ENCODE measurements at places on chromosomes 3 and 15.

- H3K4me1 ChIP-seq = peaks cover 4% of the 10 kb centered on the region
- H3K27me3 ChIP-seq = peaks cover 1% of the 10 kb centered on the region
- H3K36me3 ChIP-seq = no peaks in the 10 kb centered on the region
- DNase-seq = no peak
Measured at GRCh38 chr15:80211976-80212375, 40.0 kb downstream of the CTXND1 start.

DNA sequence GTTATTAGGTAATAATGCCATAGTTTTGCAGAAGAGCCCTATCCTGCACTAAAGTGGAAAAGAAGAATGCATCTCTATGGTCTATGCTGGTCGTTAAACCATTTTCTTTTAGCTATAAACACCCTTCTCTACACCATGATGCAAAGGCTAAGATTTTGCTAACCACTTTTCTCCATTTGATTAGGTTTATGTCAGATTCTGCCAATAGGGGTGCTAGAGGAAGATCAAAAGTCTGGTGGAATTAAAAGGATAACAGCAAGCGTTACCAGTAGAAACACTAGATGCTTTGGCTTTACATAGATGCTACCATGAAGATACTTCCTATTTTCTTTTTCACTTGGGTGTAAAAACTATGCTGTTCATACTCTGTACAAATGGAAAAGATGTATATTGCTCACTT, 669.8 kb upstream of the ARPP21 start:
- peaks cover 2% of the 10 kb centered on the region for H3K27me3 ChIP-seq
- H3K27ac ChIP-seq = no peak overlapping the region
- no peak for DNase-seq
- H3K36me3 ChIP-seq = no peaks in the 10 kb centered on the region
- no peak overlapping the region for H3K4me3 ChIP-seq

- DNase-seq = no peak
- no peak overlapping the region for H3K4me3 ChIP-seq
Measured at GRCh38 chr3:98807561-98807960, 44.4 kb downstream of the ST3GAL6 start.

DNA sequence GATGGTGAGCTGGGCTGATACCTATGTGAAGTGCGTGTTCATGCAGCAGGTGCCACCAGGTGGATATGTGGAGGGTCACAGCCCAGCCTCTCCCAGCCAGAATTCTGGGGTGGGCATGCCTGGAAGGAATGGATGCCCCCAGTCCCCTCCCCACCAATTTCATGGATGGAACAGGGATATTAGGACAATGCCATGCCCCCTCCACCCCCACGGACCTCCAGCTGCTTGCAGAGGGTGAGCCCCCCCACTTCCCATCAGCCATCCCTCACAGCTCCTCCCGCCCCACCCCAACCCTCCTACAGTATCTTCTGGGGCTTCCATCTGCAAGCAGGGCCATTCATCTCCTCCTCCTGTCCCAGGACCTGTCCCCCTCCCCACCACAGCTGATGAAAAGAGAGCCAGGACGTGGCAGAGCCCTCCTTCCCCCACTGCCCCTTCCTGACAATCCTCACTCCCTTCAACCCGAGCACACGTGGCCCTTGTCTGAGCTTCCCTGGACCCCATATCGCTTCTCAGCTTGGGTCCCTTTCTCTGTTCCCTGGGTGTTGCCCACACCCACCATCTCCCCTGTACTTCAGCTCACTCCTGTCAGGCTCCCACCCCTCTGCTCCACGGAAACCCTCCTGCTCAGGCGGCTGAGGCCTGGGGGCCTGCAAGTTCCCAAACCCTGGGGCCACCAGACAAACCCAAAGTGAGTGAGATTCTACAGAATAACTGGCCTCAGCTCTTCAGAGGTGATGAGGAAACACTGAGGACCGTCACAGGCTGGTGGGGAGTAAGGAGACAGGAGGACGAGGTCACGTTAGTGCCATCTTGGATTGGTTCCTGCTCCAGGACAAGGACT, 2.8 kb upstream of the SEMA3G start:
- H3K36me3 ChIP-seq = no peaks in the 10 kb centered on the region
- H3K27ac ChIP-seq = peak overlapping the region; percentile 21
- no peak for DNase-seq
- H3K4me1 ChIP-seq = peaks cover 18% of the 10 kb centered on the region
- no peaks in the 10 kb centered on the region for H3K27me3 ChIP-seq

DNA sequence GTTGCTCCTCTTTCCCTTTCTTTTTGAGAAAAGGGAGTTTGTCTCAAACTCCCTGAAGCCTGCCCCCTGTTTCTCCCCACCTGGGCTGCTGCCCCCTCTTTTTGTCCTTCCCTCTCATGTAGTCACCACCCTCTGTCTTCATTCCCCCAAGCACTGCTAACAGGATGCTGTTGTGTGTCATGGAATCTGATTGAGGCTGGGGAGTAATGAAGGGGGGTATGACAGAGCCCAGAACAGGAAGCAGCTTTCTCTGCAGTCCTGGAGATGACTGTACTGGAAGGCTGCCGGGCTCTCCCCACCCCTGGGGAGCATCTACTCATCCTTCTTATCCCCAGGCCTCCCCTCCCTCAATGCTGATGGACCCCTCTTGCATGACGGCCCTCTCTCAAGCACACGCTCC, 181.6 kb downstream of the ABHD5 start:
- H3K27ac ChIP-seq = peak overlapping the region; percentile 28
- DNase-seq = no peak
- no peaks in the 10 kb centered on the region for H3K27me3 ChIP-seq
- H3K4me1 ChIP-seq = peaks cover 25% of the 10 kb centered on the region
- H3K4me3 ChIP-seq = no peak overlapping the region
- H3K36me3 ChIP-seq = no peaks in the 10 kb centered on the region

- peaks cover 7% of the 10 kb centered on the region for H3K36me3 ChIP-seq
- no peak overlapping the region for H3K4me3 ChIP-seq
- DNase-seq = no peak
- H3K27ac ChIP-seq = no peak overlapping the region
Measured at GRCh38 chr15:50531163-50531562, 15.3 kb downstream of the USP50 start.

DNA sequence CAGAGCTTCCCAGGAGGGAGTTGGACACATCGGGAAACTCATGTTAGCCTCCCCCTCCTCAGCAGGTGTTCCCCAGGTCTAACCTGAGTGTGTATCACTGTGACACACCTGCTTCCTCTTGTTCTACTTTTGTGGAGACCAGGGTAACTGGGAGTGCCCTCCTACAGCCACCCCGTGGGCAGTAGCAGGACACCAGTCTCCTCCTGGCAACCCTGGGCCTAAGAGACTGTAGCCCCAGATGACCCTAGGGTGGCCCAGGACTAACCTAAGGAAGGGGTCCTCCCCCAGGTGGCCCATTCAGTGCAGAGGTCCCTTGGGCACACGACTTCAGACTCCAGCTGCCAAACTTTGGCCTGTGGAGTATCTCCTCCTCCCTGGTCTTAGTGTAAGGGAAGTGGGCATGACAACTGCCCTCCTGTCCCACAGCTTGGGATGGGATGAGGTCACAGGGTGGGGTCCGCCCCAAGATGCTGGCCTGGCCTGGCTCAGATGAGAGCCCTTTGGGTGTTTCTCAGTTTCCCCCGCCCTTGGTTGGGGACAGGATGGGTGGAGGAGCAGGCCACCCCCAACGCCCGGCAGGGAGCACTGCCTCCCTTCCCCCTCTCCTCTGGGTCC, 4.8 kb downstream of the CSK start:
- no peak for DNase-seq
- no peaks in the 10 kb centered on the region for H3K36me3 ChIP-seq
- no peak overlapping the region for H3K4me3 ChIP-seq
- peaks cover 39% of the 10 kb centered on the region for H3K4me1 ChIP-seq
- H3K27me3 ChIP-seq = no peaks in the 10 kb centered on the region

DNA sequence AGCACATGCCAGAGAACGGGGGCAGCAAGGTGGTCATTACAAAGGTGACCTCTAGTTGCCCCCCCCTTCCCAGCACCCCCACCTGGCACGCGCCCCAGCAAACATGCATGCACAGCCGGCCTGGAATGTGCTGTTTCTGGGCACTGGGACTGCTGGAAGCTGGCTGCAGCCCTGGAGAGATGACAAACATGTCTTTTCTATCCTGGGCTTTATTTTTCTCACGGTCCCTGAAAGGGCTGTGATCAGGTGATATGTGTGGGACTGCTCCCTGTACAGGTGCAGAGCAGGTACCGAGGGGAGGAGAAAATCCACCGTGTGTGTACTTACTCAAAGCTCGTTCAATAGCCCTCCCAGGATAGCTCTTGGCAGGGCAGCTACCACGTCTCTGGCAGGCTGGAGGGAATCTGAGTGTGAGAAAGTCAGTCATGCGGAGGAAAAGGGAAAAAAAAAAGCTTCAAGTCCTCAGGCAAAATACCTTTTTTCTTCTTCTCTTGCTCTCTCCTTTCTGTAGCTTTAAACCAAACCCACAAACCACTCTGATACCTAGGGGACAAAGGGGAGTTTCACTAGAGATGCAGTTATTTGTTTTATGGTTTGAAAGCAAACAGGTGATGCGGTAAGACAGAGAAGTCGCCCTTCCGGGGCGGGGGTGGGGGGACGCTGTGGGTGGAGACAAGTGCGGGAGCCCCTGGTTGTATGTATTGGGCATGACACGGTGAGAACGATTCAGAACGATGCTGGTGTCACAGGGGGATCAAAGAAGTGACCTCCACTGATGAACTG, 5.0 kb upstream of the HES1 start:
- no peaks in the 10 kb centered on the region for H3K36me3 ChIP-seq
- H3K27me3 ChIP-seq = no peaks in the 10 kb centered on the region
- peaks cover 48% of the 10 kb centered on the region for H3K4me1 ChIP-seq

DNA sequence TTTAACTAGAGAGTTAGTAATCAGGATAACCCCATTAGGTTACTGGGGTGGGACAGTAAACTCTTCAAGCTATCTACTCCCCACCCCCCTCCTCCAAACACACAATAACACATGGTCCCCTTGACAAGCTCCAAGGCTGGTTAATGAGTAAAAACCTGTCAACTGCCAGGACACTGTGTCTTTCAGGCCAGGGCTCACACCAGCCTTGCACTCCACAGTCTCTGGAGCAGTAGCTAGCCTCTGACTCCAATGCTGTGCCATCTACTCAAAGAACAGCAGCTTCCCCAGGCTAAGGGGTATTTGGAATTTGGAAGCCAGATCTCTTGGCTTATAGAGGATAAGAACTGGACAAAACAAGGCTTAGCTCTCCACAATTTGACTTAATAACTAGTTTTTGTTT, 115.8 kb downstream of the LRIG1 start:
- no peaks in the 10 kb centered on the region for H3K4me1 ChIP-seq
- H3K4me3 ChIP-seq = no peak overlapping the region
- H3K27ac ChIP-seq = no peak overlapping the region
- DNase-seq = no peak

- no peak overlapping the region for H3K27ac ChIP-seq
- no peak overlapping the region for H3K4me3 ChIP-seq
- H3K4me1 ChIP-seq = peaks cover 7% of the 10 kb centered on the region
- no peak for DNase-seq
Measured at GRCh38 chr3:140166861-140167599, 232.0 kb downstream of the CLSTN2 start.

DNA sequence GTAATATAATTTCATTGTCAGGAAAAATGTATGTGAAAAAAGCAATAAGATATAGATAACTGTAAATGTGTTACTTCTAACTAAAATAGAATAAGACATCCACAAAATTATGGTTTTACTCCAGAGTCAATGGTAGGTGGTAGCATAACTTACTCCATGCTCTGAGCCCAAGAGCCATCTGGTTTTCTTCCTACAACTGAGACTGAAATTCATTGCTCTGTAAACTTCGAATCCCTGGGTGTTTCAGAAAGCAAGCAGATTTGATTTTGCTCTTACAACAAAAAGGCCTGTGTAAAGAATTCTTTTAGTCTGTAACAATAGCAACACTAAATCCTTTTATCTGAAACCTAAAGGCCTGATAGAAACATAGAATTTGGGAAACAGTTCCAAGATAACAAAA, 805.9 kb downstream of the AGBL1 start:
- no peak overlapping the region for H3K4me3 ChIP-seq
- peak overlapping the region; percentile 33 for H3K27ac ChIP-seq
- H3K36me3 ChIP-seq = peaks cover 1% of the 10 kb centered on the region
- peaks cover 12% of the 10 kb centered on the region for H3K27me3 ChIP-seq

- peaks cover 33% of the 10 kb centered on the region for H3K4me1 ChIP-seq
- H3K27me3 ChIP-seq = no peaks in the 10 kb centered on the region
- H3K36me3 ChIP-seq = no peaks in the 10 kb centered on the region
- H3K27ac ChIP-seq = no peak overlapping the region
Measured at GRCh38 chr3:174089592-174089991, 692.0 kb downstream of the NLGN1 start.

GRCh38 chr3:9028134-9028533, 64.9 kb upstream of the RAD18 start:
- peaks cover 11% of the 10 kb centered on the region for H3K4me1 ChIP-seq
- H3K27me3 ChIP-seq = no peaks in the 10 kb centered on the region
- H3K4me3 ChIP-seq = no peak overlapping the region
- peaks cover 26% of the 10 kb centered on the region for H3K36me3 ChIP-seq

DNA sequence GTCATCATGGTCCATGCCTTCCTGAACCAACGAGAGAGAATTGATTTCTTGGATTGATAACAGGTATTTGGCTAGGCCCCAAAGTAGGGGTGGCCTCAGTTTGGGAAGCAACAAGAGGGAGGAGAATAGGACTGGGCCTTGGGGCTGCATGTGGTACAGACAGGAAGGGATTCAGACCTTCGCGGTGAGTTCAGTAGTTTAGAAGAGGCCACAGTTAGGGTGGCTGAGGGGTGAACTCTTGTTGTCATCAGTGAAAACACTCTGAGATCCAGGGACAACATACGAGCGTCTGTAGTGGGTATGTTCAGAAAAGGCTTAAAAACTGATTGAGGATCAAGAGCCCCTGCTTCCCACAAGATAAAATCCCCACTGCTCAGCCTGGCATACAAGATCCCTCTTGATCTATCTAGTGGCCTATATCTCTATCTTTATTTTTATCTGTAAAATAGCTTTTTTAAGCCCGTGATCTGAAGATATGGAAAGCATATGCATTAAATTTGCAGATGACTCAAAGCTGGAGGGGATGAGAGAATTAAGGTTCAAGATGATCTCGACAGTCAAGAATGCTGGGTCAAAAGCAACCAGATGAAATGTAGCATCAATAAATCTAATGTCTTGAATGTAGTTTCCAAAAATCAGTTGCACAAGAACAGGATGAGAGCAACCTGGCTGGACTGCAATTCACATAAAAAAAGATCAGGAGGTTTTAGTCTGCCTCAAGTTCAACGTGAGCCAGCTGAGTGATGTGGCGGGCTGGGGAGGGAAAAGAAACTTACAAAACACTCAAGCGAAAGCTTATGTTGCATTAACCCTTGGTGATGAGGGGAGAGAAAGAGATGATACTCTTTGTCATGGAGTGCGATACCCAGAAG, 221.1 kb upstream of the TLE3 start:
- no peak overlapping the region for H3K4me3 ChIP-seq
- peak overlapping the region; percentile 93 for H3K27ac ChIP-seq
- H3K36me3 ChIP-seq = no peaks in the 10 kb centered on the region
- peaks cover 81% of the 10 kb centered on the region for H3K4me1 ChIP-seq

All from mesothelial cell of epicardium (in vitro differentiated cells).